Stimulated activated naive CD8-positive, alpha-beta T cell treated with anti-CD3 and anti-CD28 coated beads, Interleukin-15, Interleukin-2, amounts not matched to agents 100 U/mL and 50 U/mL, for 24 hours (primary cell): ENCODE measurements at places on chromosomes 2 and 18.
A peak's percentile ranks its signal among the peaks of the same experiment; 100 is the strongest.

- DNase-seq: no peak
These were observed 15.0 kb upstream of the FMNL2 start for GRCh38 chr2:152319822-152320570.

GRCh38 chr2:229257985-229258384 is 13.1 kb downstream of the PID1 start:
- DNase-seq: no peak

DNA sequence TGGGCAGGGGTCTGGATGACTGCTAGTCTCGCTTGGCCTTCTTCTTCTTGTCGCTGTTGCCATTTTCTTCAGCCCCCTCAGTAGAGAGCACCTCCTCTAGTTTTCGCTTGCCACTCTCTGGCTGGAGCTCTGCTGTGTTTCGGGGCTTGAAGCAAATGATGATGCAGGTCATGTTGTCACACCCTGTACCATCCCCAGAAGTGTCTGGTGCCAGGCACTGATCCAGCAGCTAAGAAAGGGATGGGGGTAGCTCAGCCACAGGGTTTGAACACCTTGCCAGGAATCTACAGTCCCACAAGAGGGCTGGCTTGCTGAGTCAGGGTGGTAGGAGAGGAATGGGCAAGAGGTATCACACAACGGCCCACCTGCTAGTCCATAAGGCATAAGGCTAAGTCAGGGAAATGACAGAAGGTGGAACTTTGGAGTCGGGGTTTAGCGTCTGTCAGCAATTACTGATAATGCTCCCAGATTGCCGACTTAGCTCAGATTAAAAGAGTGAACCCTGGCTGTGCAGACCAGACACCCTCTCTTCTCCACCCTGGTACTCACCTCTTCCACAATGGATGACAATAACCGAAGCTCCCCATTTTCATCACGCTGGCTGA is 1.1 kb upstream of the ZNF513 start:
- DNase-seq: no peak

GRCh38 chr18:29161429-29161828 is 984.5 kb upstream of the CDH2 start:
- no peak for DNase-seq

GRCh38 chr2:20223407-20224163 is 1.3 kb downstream of the SDC1 start:
- DNase-seq: peak; percentile 15

DNA sequence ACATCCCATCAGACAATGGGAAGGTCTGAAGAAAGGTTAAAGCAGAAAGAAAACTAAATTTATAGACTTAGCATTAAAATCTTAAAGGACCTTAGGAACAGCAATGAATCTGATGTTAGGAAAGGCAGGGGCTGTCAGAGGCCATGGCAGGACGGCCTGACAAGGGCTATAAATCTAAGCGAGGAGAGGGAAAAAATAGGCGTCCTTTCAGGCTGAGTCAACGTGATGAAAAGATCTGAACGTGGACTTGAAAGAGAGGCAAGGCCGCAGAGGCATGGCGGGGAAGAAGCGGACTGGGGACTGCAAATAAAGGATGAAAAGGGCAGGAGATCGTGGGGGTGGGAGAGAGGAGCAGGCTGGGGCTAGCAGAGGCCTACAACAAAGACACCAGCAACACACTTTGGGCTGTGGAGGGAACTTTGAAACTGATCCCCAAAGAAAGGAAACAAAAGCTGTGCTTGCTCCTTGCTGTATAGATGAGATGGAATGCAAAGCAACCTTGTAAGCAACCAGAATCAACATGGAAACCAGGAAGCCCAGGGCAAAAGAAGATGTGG is 145.6 kb downstream of the NRP2 start:
- no peak for DNase-seq

DNA sequence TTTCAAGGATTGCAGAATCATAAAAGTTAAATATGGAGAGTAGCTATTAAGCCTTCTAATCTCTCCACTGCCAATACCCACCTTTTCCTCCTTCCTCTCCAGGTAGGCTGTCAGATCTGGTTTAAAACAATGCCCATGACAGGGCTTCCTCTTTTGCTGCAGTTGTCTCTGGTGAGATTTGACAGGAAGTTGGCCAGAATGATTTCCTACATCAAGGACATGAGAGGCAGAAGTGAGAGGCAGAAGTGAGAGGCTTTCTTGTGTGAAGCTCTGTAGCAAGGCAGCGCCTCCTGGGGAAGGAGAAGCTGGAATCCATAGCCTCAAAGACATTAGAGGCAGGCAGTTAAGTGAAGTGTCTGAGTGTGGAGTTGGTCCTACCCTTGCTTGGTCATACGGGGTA is 385.7 kb downstream of the HRH4 start:
- no peak for DNase-seq

DNA sequence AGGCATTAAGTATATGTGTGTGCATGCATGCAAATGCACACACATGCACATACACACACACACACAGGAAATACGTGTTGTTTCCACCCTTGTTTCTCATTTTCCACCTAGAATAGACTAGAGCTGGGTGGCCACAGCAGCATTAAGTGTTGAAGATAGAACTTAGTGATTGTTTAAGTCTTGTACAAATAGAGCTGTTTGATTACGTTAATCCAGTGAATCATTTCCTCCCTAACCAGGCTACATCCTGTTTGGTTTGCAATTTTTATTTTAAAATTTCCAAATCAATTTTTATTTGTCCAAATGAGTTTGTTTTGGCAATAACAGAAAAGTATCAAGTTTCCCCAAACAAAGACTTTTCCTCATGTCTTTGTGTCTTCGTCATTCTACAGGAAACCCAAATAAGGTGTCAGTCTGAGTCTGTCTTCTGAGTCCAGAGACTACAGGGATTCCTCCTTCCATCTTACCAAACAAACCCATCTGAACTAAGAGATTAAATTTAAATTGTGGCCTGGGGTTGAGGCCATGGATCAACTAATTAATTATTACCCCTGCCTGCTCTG is 74.6 kb upstream of the GALNT5 start:
- no peak for DNase-seq

GRCh38 chr18:32372381-32373061 is 98.2 kb downstream of the GAREM1 start:
- DNase-seq: no peak

DNA sequence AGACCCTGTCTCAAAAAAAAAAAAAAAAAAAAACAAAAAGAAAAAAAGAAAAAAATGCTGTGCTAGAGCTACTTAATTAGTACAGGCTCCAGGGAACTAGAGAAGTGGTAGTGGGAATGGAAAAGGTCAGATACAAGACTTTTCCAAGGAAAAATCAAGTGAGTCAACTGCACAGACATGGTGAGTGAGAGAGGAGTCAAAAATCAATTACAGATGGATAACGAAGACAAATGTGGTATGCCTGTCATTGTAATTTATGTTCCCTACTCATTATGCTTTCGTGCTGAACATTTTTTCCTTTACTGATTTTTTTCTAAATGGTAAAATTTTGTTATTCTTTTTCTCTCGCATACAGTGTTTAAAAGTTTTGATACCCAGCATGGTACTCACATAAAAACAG is 111.5 kb downstream of the MDH1 start:
- DNase-seq: no peak

GRCh38 chr18:57440331-57441070 is 5.3 kb downstream of the ONECUT2 start:
- DNase-seq: no peak

- no peak for DNase-seq
These were observed 39.7 kb downstream of the COL3A1 start for GRCh38 chr2:189013671-189014448.

DNA sequence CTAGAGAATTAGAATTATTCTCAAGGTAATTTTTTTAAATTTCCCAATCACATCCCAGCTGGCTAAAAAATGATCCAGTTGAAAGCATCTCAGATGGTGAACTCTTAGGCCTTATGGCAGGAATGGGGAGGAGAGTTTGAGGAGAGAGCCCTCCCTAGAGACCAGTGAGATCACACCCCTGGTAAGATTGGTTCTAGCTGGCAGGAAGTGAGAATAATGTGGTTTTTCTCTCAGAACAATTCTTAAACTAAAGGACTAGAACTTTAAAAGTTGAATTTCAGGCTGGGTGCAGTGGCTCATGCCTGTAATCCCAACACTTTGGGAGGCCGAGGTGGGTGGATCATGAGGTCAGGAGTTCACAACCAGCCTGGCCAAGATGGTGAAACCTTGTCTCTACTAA is 120.2 kb downstream of the MYO3B start:
- no peak for DNase-seq

GRCh38 chr18:3035635-3036034 is 22.7 kb upstream of the LPIN2 start:
- no peak for DNase-seq

GRCh38 chr2:155427470-155427869 is 729.0 kb downstream of the KCNJ3 start:
- no peak for DNase-seq

DNA sequence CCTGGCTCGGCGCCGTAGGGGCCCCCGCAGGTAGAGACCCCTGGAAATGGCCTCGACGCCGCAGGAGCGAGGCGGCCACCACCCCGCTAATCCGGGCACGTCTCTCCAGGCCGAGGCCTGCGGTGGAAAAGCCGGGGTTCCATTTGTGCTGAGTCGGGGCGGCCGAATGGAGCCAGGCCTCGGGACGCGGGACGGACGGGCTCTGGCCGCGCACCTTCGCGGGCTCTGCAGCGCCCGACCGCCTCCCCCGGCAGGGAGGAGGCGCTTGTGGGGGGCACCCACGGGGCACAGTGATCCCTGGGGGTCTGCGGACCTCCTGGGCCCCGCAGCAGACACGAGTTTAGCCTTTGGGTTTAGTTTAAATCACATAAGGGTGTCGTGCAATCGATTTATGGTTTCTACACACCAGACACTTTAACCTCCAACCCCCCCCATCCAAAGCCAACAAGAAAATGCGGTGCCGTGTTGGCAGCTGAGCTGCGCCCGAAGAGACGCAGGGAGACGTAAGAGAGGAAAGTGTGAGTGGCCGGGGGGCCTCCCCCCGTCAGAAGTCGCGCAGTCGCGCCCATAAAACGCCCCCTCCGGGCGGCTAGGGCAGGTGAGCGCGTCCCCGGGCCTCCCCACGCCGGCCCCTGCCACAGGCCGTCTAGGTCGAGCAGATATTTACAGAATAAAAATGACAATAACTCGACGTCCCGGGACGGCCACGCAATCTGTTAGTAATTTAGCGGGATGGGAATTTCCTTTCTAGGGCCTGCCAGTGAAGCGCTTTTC is 1.0 kb upstream of the NFATC1 start:
- DNase-seq: peak; percentile 88

GRCh38 chr2:23712756-23713151 is 214.2 kb downstream of the ATAD2B start:
- no peak for DNase-seq
